D341Med (cell line): ENCODE measurements at places on chromosomes 4 and X.

GRCh38 chrX:14697451-14697850, 168.1 kb downstream of the GLRA2 start:
- peak; percentile 43 for DNase-seq

- DNase-seq: no peak
These were observed 111.6 kb upstream of the PTPN13 start for GRCh38 chr4:86482306-86483172.

- DNase-seq: no peak
These were observed 116.2 kb downstream of the SLC2A9 start for GRCh38 chr4:9904976-9905587.

DNA sequence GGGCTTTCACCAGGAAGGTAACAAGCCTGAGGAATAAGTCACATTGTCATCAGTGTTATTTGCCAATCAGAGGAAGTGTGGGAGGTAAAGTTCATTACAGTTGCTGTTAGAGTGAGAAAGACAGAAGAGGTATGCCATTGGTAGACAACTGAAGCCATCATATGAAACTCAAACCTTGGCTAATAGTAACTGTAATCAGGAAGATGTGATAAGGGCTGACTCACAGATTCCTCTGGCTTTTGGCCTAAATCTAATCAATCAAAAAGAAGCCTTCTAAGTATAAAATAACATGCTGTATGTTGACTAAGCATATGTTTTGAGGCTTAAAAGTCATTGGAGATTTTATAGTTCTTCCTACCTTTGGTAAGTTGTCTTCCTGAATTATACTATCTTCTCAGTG, 242.8 kb downstream of the PCDH7 start:
- no peak for DNase-seq

GRCh38 chrX:40007756-40008705, 89.7 kb downstream of the BCOR start:
- DNase-seq: no peak

DNA sequence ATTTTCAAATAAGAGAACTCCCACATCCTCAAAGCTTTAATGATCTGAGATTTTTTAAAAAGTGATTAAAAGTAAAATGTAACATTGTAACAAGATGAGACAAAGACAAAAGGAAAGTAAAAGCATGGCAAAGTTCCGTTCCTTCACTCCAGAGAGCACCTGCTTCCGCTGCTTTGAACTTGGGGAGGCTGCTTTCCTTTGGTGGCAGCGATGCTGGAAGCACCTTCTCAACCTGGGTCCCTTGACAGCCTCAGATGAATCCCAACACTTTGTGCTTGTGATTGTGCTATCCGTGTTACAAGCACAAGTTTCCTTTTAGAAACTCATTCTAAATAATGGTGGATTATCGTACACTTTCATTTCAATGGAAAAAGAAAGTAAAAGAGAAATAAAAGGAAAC, 59.7 kb downstream of the HADH start:
- DNase-seq: no peak

- peak; percentile 10 for DNase-seq
These were observed 23.5 kb downstream of the OTC start for GRCh38 chrX:38375891-38376290.

GRCh38 chr4:38192516-38192915, 232.3 kb downstream of the PTTG2 start:
- DNase-seq: no peak

DNA sequence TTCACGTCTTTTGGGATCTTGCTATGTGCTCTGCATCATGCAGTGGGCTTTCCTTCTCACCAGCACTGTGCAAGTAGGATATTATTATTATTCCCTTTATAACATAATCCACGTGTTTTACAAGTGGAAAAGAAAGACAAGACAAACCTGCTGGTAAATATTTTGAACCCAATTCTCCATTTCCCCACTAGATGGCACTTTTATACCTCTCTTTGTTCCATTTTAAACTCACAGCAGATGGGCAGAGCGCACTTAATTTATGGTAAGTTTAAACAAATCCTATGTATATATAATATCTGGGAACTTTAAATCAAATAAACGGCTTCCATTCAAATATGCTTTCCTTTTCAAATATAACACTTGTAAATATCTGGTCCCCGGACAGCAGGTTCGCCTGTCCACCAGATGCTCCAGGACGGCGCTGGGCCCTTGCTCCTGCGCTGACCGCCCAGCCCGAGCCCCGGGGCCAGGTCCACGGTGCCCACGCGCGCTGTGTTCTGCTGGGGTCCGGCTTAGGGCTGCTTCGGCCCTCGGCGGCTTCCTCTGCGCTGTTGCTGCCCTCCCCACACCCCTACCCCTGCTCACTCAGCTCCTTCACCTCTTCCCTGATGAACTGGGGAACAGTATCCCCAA, 31.1 kb downstream of the F11 start:
- DNase-seq: peak; percentile 60

DNA sequence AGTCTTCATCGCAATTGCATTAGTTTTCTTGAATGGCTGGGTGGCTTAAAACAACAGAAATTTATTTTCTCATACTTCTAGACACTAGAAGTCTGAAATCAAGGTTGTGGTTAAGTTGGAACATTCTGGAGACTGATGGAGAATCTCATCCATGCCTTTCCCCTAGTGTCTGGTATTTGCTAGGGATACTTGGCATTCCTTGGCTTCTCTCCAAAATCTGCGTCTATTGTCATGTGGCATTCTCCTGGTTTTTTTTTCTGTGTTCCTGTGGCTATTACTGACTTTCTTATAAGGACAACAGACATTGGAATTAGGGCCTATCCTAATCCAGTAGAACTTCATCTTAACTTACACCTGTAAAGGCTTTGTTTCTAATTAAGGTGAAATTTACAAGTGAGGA, 272.8 kb upstream of the EPHA5 start:
- DNase-seq: no peak

DNA sequence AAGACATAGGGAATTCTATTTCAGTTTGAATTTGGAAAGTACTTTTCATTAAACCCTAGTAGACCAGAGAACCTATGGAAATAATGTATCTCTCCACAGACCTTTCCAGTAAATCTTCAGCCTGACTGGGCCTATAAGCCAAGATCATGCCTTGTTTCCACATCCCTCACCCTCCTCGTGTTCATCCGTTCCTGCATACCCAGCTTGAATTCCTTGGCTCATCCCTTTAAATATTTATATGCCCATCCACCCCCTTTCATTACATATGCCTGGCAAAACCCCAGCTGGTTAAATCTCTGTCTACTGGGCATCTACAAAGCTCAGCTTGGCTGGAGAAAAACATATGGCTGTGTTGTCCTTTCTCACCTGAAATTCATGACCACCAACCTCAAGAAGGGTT, 32.4 kb downstream of the SLC2A9 start:
- DNase-seq: no peak

- no peak for DNase-seq
These were observed 40.9 kb downstream of the SEPTIN11 start for GRCh38 chr4:76990288-76991080.

- DNase-seq: no peak
These were observed 38.1 kb downstream of the LAMTOR3 start for GRCh38 chr4:99856166-99856565.

GRCh38 chrX:10512741-10513140, 107.6 kb downstream of the MID1 start:
- no peak for DNase-seq

DNA sequence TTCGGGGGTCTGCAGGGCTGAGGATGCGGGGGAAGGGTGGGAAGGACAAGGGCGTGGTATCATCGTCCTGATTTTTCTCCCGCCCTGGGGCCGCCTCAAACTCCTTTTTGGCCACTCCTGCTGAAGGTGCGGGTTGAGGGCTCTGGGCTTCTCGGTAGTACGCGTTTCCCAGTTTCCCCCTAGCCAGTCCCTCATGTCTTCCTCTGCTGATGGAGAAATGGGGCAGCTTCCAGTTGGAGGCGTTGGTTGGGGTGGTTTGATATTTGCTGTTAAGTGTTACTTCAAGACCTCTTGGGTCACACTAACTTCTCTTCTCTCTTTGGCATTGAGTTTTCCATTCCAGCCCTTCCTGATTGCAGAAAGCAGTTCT, 482 bp downstream of the GSTCD start:
- no peak for DNase-seq

DNA sequence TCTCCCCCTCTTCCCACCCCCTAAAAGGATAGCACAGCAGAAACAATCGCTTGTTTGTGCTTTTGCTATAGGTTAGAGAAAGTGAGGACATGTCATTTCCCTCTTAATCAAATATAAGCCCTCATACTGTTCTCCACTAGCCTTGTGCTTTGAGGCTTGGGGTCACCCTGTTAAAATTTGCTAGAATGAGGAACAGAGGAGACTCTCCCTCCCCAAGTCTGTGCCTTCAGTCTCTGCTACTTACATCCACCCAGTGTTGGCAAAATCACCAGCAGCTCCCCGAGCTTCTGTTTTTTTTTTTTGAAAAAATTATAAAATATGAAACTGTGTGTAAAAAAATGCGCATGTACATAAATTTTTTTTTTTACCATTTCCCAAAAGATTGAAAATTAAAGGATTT, 19.3 kb downstream of the KLF3 start:
- DNase-seq: no peak

- no peak for DNase-seq
These were observed 423.0 kb upstream of the CNKSR2 start for GRCh38 chrX:20951016-20951810.

DNA sequence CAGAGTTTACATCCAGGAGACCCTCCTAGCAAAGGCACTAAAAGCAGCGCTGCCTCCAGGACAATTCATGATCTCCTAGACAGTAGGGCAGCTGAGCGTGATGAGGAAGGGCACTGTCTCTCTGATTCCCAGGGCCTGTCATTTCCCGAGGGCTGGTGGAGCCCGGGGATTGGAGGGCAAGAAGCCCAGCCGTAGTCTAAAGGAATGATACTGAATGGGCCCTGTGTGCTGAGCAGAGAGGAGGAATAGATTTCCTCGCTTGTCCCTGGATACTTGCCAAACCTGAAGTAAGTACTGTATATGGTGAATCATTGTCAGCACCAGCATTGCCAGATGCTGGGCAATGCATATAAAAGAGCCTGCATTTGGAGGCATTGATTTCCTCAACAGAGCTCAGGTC, 88.0 kb upstream of the SLITRK2 start:
- DNase-seq: no peak

- no peak for DNase-seq
These were observed 396.6 kb upstream of the RPS6KA3 start for GRCh38 chrX:20663336-20663735.

DNA sequence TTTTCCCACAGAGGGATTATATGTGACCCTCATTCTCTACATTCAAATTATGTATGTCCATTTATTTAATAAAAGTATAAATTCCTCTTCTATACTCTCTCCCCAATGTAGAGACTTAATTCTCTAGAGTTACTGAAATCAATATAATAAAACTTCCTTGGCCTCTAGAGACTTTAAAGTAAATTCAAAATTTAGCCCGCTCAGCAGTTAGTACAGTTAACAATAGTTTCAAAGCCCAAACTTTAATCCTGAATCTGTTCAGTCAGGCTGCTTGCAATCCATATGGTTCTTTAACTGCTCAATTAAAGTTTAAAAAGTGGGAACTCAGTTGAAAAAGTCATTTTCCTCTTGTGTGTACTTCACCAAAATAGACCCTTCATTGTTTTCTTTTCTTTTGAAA, 2558.4 kb downstream of the ARAP2 start:
- no peak for DNase-seq

DNA sequence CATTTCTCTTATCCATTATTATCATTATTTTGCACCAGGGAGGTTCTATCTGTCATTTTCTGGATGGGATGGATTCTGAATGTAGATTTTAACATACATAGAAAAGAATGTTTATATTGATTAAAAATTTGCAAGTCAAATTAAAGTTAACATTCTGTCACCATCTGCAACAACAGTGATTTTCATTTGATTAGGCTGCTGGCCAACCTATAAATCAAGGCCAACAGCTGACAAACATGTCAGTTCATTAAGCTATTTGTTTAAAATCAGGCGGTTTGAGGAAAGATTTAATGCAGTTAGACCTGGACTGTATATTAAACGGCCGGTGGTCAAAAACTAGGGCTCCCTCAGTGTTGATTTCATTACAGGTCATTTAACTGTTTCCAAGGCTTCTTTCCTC, 109.5 kb upstream of the CBR4 start:
- no peak for DNase-seq
